ENCODE measurements at places on chromosomes 2 and 18.

DNA sequence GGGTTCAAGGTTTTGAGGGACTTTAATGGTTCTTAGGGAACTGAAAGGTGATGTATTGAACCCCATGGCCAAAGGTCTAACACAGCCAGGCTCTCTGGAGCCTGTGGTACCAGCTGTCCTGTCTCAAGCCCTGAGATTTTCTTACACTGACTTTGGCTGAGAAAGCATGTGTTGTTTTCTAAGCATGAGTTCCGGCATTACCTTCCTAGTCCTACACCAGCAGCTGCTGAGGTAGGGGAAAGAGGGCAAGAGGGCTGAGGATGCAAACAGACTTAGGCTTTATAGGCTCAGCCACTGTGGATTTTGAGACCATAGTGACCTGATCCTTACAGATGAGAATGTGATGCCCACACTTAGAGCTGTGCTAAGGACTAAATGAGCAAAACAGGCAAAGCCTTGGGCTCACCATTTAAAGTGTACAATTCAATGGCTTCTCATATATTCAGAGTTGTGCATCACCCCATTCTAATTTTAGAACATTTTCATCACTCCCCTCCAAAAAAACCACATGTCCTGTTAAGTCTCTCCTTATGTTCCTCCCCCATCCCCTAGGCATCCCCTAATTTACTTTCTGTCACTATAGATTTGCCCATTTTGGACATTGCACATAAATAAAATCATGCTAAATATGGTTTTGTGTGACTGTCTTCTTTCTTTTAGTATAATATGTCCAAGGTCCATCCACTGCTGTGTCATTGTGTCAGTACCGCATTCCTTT, 99.7 kb upstream of the OTOS start:
- no peak for DNase-seq

DNA sequence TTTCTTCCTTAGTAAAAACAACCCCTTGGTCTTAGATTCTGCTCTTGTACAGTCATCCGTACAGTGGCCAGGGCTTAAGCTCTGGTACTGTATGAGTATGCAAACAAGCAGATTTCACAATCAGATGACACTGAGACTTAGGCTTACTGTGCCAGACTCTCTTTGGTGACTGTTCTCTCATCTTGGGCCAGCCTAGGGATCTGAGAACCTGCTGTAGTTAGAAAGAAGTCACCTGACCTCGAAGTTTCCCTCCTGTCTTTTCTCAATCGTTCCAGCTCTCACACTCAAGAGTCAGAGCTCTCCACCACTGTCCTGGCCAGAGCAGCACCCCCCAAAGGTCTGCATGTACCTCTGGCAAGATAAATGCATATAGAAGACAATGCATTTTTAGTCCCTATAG, 63.2 kb downstream of the ZEB2 start:
- no peak for DNase-seq

- DNase-seq = no peak
Measured at GRCh38 chr18:34077599-34077998, 147.1 kb downstream of the NOL4 start.

DNA sequence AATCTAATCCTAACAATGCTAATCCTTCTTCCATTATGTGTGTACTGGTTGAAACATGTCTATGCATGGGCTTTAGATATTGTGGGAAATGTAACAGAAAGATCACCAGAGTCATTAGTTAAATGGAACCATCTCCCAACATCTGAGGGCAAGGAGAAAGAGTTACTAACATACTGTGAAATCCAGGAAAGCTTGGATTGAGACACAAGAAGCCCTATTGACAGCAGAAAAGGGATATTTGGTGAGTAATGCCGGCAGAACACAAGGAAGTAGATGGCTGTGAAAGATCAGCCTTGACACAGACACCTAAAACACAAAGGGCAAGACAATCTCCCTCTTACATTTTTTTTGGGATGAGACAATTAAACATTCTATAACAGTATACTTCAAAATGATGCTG, 28.5 kb upstream of the LAMA1 start:
- no peak for DNase-seq

DNA sequence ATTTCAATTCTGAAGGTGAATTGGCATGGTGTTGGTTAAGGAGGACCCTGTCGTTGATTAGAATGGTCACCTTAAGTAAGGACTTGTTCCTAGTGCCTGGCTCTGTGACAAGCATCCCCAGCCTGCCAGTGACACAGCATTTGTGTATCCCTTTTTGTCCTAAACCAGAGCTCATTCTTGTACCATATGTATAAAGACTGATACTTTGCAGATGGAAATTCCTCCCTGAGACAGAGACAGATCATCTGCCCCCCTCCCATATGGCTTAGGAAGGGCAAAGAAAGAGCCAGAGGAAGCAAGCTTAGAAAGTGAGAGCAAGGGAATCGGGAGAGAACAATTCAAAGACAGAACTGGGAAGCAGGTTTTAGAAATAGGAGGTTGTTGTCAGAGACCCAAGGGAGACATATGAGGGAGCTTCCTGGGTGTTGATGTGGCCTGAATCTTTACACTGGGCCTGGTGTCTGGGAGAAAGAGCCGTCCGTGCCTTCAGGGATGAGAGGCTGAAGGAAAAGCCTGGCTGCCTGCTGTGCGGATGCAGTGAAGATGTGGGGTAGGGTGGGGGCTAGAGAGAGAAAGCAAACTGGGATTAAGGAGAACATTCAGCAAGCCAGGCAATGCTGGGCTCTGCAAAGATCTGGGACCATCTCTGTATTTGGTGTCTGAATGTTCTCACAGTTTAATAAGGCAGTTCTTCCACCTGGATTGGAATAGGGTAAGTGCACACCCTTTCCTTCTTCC, 13.2 kb upstream of the CHRNA1 start:
- no peak for DNase-seq

Data from kidney (tissue), 22 donors.